GM19239 (cell line): ENCODE measurements at places on chromosomes 7 and 10.

GRCh38 chr7:68601826-68602225 lies 996.4 kb upstream of the AUTS2 start:
- DNase-seq = no peak

DNA sequence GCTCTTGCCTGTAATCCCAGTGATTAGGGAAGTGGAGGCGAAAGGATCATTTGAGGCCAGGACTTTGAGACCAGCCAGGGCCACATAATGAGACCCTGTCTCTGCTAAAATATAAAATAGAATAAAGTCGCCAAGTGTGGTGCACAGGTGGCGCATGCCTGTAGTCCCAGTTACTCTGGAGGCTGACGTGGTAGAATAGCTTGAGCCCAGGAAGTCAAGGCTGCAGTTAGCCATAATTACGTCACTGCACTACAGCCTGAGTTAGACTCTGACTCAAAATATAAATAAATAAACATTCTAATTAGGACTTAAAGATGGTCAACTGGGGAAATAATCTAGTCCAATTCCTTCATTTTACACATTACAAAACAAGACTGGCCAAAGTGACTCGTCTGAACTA lies 768 bp downstream of the CHCHD2 start:
- DNase-seq = no peak

DNA sequence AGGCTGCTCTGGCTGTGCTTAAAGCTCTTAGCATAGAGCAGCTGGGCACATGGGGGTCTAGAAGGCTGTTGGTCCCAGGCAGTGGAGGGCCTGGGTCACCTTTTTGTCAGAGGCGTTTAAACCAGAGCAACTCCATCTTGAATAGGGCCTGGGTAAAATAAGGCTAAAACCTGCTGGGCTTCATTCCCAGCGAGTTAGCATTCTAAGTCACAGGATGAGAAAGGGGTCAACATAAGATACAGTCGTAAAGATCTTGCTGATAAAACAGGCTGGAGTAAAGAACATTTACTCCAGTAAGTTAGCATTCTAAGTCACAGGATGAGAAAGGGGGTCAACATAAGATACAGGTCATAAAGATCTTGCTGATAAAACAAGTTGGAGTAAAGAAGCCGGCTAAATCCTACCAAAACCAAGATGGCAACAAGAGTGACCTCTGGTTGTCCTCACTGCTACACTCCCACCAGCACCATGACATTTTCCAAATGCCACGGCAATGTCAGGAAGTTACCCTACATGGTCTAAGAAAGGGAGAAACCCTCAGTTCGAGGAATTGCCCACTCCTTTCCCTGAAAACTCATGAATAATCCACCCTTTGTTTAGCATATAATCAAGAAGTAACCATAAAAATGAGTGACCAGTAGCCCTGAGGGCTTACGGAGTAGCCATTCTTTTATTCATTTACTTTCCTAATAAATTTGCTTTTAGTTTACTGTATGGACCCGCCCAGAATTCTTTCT lies 96.8 kb upstream of the PCBD1 start:
- no peak for DNase-seq

GRCh38 chr10:15381420-15381819 lies 10.3 kb upstream of the FAM171A1 start:
- no peak for DNase-seq

DNA sequence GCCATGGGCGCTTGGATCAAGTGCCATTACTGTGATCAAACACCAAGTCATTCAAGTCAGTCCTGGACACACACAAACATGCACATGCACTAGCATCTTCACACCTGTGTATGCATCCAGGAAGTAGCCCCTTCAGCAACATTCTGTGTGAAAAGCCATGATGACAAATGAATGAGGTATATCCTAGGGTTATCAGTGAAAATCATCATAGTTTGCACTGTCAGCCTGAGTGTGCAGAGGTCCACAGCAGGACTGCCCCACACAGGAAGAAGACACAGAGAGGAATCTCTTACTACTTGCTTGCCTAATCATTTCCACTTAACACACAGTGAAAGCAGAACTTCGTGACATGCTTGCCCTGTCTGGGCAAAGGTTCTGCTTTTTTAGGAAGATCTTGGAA lies 184.0 kb upstream of the ADO start:
- no peak for DNase-seq

GRCh38 chr10:13143766-13144165 lies 17.6 kb upstream of the MCM10 start:
- DNase-seq = no peak

DNA sequence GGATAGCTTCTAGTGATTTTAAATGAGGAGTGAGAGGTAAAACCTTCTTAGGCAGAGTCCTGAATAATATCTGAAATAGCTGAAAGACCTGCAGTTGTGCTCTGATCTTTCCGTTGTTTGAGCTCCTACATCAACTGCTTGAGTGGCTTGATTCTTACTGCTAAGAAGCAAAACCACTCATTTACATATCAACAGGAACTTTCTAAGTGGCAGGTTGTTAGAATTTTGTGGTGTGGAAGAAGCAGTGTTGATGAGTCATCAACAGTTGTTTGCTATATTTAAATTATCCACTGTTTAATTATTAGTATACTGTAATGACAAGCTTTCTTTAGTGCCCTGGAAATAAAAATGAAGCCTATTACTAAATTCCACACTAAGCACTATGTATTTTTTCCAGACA lies 689.5 kb downstream of the DNAJB9 start:
- no peak for DNase-seq

GRCh38 chr7:157494506-157495176 lies 157.8 kb downstream of the DNAJB6 start:
- DNase-seq = no peak
